Cerebellar nuclear complex (tissue), 1 donor: ENCODE measurements at places on chromosomes 7 and 10.

DNA sequence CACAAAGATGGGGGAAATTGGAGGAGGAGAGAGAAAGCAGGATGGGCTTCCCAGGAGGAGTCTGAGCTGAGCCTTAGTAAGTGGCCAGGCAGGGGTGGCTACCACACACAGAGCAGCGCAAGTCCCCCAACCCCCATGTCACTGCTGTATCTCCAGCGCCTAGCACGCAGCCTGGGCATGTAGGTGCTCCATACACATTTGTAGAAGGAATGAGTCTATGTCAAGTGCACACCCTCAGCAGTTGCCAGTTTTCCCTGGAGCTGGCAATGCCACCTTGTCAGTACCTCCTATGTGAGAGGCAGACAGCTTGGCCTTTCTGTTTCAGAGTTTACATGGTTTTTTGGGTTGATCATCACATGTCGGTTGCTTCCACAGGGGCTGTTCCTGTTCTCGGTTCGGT lies 116.1 kb downstream of the CLEC2L start:
- no peak for DNase-seq

DNA sequence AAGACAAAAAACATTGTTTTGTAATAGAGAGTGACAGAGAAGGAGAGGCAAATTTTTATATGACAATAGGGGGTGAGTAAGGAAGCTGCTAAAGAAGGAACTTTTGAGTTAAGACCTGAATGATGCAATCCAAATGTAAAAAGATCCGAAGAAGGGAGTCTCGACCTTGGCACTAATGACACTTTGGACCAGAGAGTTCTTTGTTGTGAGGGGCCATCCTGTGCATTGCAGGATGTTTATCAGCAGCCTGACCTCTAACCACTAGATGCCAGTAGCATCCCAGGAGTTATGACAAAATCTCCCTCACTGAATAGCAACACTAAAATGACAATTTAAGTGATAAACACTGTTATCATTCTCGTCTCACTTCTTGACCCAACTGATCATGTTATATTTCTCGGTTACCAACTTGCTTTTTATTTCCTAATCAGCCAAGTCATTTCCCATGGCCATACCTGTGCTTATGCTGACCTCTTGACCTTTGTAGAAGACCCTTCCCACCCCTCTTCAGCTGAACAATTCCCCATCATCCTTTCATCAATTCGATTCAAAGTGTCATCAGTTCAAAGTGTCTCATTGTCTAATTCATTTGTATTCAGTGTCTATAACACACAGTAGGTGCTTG lies 30.0 kb downstream of the DGKI start:
- DNase-seq, result no peak

DNA sequence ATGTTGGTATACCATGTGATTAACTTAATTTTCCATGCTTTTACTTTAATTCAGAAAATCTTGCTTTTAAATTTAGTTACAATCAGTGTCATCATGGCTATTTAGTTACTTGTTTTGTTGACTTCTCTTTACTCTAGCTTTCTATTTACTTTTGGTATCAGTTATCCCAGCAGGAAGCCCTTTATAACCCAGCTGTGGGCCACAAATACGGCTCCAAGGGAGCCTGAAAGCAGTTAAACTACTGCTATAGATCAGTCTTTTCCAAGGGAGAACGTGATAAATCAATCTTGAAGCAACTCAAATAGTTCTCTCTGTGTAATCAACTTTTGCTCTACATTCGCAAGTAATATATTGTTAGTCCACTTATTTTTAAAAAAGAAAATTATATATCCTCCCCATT lies 287.4 kb downstream of the CACNA2D1 start:
- DNase-seq, result no peak

DNA sequence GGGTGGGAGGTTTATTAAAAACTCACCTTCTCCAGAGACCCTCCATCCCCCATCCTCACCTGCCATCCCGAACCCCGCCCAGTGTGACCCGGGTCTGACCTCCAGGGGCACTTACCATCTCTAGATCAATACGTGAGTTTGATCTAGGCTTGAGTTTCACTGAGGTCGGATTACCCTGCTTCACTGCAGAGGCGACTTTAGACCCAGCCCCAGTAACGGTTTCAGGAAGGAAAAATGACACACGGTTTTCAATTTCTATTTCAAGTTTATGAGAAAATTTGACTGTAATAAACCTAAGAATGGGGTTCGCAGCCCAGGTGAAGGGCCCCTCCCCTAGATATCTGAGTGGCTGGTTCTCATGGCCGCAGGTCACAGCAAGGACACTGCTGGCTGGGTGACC lies 33.1 kb downstream of the RCC1L start:
- DNase-seq, result no peak

- DNase-seq, result no peak
Observed at GRCh38 chr10:122990278-122990677, 10.1 kb downstream of the PSTK start.

- no peak for DNase-seq
Observed at GRCh38 chr7:137891016-137891655, 44.4 kb upstream of the DGKI start.

DNA sequence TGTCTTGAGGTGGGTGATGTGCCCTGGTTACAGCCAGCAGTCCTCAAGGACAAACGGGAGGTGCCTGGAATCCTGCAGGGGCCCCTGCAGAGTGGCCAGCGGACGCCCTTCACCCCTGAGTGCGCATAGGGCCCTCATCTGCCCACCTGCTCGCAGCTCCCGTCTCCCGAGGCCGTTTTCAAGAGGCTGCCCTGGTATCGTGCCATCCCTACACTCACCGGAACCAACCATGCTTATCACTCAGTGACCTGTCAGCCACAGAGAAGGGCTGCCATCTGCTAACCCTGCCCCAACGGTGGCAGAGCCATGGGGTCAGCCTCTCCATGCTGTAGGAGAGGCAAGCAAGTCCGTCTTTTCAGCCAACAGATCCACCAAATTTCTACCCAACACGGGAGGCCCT lies 122.0 kb downstream of the FAM53B start:
- no peak for DNase-seq

DNA sequence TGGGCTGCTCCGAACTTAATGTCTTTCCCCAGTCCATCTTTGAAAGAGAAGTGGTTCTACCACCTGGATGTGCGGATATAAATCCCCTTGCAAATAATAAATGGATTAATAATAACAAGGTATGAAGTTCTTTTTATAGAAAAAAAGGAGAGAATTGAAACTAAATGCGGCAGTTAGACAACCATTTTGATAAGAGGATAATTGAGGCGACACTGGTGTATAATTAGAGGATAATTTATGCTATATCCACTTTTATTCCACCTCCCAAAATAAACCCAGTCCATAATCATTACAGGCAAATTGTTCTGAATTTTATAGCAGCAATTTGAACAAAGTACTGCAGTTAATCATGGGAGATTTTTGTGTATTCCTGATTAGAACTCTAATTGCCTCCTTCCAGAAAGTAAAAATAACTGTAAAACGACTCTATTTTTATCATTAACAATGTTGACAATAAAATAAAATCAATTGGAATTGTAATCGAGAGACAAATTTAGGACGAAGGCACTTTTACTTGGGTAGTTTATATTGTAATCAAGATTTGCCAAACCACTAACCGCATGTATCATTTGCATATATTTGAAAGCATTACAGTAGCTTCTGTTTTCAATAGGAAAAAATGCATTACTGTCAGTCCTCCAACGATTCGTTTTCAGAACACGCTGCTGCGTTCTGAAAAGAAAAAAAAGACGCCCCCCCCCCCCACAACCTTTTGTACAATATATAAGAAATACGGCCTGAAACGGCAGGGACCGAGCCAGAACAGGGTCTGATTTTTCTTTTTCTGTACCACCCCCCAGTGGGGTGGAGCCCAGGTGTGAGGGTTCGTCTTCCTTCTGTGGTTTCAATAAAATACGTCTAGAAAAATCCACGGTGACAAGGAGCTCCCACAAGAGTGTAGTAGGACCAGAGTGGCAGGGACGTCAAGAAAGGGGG lies 838 bp upstream of the DLX6 start:
- no peak for DNase-seq

DNA sequence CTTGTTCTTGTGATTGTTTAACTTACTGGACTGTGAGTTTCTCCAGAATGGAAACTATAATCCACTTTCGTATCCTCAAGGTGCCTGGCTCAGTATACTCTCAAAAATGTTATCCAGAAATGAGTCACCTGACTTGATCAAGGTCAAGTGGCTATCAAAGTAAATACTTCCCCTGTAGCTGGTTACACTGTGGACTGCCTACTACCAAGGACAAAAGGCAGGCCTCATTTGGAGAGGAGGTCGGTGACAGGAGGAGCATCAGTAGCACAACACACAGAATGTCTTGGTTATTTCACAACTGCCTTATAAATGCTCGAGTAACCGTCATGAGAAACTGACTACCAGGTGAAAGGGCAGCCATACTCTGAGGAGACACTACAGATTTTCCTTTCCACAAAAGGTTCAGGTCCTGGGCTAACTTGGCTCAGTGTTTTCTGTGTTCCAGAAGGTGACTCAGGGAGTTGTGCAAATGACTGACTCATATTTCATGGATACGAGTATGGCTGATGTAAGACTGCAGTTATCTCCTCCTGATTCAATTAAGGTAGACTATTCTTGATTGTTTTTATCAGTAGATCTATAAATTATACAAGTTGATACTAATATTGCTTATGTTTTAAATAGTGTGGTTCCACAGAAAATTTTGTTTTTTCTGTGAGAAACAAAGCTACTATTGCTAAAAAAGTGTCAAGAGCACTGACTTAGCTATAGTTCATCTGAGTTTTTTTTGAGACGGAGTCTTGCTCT lies 4.2 kb upstream of the CCNY start:
- no peak for DNase-seq

DNA sequence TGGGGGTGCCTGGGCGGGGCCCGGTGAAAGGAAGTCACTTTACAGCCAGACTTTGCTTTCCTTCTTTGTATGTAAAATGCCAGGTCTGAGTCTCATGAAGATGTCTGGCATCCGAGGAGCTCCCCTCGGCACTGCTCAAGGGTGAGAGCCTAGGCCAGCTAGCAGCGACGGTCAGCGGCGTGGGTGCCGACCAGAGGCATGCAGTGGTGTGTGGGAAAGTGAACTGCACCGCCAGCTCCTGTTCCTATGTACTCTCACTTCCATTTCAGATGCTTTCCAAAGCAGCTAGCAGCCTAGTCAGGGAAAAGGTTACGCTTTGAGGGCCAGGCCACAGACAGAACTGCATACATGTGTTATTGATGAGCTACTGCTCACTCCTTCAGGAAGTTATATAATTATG lies 172.8 kb downstream of the ZMYND11 start:
- no peak for DNase-seq

GRCh38 chr10:99659868-99660366 lies 608 bp downstream of the ENTPD7 start:
- no peak for DNase-seq

GRCh38 chr10:60747817-60748469 lies 30.3 kb upstream of the CDK1 start:
- DNase-seq, result no peak

DNA sequence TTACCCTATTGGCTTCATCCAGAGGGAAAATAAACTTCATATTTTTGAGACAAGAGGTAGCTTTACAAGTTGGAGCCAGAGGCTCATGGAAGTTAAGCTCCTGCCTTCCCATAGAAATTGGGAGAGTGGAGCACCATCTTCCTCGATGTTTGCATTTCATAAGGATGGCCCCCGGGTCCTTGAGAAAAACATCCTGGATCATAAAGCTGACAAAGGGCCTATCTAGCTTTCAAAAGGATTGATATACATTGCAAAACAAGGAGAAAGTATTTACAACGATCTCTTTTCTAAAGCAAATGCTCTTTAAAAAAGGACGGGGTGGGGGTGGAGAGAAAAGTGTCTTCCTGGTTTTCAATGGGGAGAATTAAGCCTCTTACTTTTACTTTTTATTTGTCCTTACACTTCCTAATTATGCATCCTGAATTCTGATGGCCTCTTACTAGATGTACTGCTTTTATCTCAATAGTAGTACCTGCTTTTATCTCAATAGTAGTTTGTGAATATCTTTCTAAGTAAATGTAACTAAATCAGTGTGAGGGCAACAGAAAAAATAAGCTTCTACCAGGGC lies 65.6 kb downstream of the PTPRZ1 start:
- DNase-seq, result no peak

GRCh38 chr10:13180788-13181187 lies 19.4 kb downstream of the MCM10 start:
- no peak for DNase-seq

- DNase-seq, result no peak
Observed at GRCh38 chr7:50416527-50417182, 33.5 kb downstream of the FIGNL1 start.

DNA sequence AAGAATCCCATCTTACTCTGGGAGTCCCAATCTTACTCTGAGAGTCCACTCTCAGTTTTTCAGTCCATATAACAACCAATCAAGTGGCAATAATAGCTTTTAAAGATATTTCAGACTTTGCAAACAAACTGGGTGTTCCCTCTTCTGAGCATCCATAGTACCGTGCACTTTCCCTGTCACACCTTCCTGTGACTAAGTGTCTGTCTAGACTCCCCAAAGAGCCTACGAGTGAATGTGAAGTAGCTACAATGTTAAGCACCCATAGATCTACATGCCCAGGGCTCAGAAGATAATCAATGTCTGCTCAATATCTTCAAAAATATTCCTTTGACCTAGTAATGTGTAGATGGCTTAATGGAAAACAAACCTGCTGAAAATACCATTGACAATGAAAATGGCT lies 95.6 kb upstream of the ASAH2 start:
- no peak for DNase-seq

DNA sequence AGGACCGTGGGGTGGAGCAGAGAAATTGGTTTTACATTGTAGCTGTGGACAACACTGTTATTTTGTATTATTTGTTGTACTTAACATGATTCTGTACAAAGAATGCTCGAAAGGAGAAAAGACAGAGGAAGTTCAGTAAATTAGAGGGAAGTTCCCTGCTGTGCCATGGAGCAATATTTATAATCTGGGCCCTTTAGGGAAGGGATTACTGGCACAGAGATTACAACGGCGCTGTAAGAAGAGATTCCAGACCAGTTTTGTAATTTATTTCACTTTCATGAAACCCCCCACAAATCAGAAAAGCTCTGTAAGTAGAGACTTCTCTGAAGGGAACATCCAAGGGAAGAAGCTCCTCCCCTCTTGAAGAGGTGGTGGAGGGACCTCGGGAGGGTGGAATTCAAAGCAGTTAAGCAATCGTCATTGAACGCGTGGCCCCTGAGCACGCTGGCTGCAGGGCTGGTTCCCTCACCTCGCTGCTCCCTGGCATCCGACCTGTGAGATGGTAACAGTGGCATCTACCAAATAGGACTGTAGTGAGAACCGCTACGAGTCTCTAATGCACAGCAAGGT lies 113.5 kb downstream of the KLF6 start:
- no peak for DNase-seq

DNA sequence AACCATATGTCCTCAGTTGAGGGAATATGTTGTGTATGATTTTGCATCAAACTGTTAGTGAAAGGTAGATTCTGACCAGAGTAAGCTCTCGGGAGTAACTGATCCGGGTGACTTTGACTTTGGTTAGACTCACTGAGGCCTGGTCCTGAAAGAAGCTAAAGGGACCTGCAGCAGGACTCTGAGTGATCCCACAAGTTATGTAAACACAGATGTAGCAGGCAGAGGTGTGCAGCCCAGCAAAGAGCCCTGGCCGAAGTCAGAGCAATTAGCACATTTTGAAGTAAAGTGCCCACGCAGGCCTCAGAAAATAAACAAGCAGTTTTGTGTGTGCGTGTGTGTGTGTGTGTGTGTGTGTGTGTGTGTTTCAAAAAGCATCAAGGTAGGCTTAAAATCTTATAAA lies 245.6 kb upstream of the FERD3L start:
- no peak for DNase-seq
